ENCODE measurements at places on chromosomes 6 and 20.
A peak's percentile ranks its signal among the peaks of the same experiment; 100 is the strongest.

GRCh38 chr20:719816-720215 is 44.2 kb upstream of the SCRT2 start:
- DNase-seq, result no peak

GRCh38 chr20:44615876-44616603 is 33.7 kb downstream of the PKIG start:
- DNase-seq, result no peak

- DNase-seq, result no peak
Observed at GRCh38 chr6:35080016-35080680, 61.0 kb downstream of the TCP11 start.

DNA sequence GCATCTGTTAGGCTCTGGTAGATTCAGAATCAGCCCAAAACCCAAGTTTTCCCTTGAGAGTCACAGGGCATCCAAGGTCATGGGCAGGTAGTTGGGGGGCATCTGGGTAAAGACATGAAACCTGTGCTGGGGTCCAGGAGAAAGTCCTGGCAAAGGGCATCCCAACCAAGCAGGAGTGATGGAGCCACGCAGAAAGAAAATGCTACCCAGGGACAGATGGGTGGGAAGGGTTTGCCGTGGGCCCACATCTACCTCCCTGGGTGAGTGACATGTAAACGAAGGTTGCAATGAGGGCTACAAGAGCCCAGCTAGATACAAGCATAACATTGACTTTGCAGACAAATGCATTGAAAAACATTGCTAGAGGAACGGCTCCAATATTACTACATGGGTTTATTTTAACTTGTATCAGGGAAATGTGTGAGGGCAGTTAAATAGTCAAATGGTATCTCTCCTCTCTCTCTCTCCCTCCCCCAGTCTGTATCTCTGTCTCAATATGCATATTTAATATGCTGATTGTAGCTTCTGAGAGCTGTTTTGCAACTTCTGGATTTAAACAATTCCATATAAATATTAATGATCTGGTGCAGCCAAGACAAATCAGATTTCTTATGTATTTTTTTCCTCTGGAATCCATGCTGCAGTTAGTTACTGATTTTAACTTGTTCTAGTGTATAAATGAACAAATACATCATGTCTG is 135.7 kb downstream of the SYNDIG1 start:
- DNase-seq, result no peak

- no peak for DNase-seq
Observed at GRCh38 chr6:26623339-26623859, 26.6 kb downstream of the ABT1 start.

DNA sequence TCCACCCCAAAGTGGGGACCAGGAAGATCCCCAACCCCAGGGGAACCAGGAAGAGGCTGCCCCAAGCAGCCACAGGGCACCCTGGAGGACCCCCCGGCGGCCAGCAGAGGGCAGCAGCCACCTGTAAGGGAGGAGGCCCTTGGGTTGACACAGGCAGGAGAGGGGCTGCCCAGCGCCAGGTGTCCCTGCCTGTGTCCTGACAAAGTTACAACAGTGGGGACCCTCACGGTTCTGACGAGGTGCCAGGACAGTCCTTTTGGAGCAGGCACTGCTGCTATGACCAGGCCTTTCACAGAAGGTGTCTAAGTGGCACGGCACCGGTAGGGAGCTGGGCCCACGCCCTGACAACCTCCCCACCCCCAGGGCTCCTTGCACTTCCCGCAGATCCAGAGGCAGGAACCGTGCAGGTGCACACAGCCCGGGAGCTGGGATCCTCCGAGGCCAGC is 176.7 kb downstream of the BMP7 start:
- DNase-seq, result peak; percentile 80

GRCh38 chr6:143745166-143746133 is 67.7 kb downstream of the PHACTR2 start:
- DNase-seq, result peak; percentile 96

DNA sequence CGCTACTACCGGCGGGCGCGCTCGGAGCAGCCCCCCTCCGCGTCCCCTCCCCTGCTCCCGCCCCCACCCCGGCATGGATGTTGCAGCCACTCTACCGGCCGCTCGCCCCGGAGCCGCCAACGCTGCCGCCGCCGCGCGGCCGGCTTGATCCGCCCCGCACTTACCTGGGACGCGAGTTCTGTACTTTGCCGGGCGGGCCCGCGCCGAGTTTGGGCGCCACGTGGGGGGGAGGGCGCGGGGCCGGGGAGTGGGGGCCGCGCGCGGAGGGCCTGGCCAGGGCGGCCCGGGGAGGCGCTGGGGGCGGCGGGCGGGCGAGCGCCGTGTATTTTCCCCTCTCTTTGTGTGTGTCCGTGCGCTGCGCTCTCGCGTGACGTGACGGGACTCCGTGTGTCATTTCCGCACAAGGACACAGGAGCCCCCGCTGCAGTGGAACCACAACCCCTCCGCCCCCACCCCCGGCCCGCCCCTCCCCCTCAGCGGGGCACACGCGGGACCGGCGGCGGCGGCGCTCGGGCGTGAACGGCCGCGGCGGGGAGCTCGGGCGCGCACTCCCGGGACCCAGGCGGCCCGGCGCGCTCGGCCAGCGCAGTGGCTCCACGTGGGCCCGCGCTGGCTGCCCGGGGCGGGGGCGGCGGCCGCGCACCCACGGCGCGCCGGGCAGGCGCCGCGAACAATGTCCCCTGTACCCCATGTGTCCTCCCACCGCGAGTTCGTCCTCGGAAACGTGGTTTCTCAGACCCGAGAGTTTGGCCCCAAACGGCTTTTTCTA is at the start of gene BEND3:
TSS of gene BEND3 (minus strand) at position 590 of the 769 bp plus-strand sequence. CDS start 16,230 bp downstream, outside the sequence.
- DNase-seq, result peak; percentile 65

- DNase-seq, result no peak
Observed at GRCh38 chr6:112041535-112041934, 12.4 kb upstream of the CCN6 start.

DNA sequence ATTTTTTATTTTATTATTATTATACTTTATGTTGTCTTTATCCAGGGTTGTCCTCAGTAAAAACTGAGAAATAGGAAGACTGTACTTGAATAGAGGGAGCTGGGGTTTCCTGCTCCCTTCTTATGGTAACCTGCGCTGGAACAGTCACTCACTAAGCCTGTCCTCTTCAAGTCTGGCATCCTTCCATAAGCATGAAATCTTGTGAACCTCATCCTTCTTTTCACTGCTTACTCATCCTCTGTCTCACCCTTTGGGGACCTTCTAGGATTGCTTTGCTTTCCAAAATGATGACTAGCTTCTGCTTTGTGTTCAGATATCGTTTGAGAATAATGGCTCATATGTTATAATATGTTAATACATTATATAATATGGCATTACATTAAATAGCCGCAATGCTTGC is 90.6 kb downstream of the C6orf118 start:
- peak; percentile 34 for DNase-seq

- peak; percentile 29 for DNase-seq
Observed at GRCh38 chr20:56187534-56188165, 60.9 kb upstream of the MC3R start.

- DNase-seq, result no peak
Observed at GRCh38 chr20:11822540-11822794, 95.2 kb upstream of the BTBD3 start.

- no peak for DNase-seq
Observed at GRCh38 chr20:62760471-62760855, 35.8 kb upstream of the MRGBP start.

- no peak for DNase-seq
Observed at GRCh38 chr20:49140411-49140810, 47.7 kb downstream of the STAU1 start.

GRCh38 chr20:62146019-62146755 is 2.6 kb downstream of the SS18L1 start:
- no peak for DNase-seq

GRCh38 chr20:41213150-41213820 is 75.9 kb downstream of the PLCG1 start:
- peak; percentile 60 for DNase-seq

GRCh38 chr6:37495244-37495934 is 4.3 kb downstream of the CCDC167 start:
- DNase-seq, result no peak

DNA sequence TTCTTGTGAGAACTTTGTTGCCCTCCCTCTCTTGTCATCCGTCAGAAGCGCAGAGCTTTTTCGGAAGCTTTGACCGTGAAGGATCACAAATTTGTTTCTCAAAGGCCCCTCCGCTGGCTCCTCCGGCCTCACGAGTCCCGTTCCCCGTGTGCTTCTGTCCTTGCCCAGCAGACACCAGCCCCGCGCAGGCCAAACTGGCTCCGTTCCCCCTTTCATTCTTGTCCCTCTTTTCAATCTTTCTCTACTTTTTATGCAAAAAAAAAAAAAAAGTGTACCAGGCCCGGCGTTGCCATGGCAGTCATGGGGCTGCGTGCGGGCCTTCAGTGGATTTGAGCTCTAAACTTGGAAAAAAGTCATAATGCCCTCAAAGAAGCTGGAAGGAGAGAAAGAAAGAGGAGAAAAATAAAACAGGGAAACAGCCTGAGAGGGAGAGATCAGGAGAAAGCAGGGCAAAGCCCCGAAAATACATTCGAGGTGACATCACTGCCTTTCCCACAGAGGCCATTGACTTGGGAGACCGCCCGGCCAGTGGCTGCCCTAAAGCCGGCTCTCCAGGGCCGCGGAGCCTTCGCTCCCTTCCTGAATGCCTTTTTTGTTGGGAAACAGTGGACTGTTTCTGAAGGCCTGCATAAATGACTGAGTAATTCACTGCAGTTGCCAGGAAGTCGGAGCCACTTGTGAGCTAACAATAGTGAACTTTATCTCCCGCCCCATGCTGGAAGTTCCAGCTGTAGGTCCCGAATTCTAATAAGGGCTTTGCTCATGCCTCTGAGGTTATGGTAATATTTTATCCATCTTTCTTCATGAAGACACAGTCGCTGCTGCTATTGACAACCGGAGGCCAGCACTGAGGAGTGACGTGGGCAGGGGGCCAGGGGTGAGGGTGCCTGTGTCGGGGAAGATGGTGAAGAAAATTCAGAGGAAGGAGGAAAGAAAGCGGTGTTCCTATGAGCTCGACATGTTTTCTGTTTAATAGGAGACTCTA is 670.9 kb downstream of the QKI start:
- DNase-seq, result peak; percentile 98

GRCh38 chr6:74284284-74284683 is 588.3 kb downstream of the CD109 start:
- no peak for DNase-seq

GRCh38 chr6:36760685-36761435 is 63.2 kb downstream of the RAB44 start:
- DNase-seq, result no peak

GRCh38 chr6:11495565-11496145 is 41.9 kb upstream of the TMEM170B start:
- no peak for DNase-seq

DNA sequence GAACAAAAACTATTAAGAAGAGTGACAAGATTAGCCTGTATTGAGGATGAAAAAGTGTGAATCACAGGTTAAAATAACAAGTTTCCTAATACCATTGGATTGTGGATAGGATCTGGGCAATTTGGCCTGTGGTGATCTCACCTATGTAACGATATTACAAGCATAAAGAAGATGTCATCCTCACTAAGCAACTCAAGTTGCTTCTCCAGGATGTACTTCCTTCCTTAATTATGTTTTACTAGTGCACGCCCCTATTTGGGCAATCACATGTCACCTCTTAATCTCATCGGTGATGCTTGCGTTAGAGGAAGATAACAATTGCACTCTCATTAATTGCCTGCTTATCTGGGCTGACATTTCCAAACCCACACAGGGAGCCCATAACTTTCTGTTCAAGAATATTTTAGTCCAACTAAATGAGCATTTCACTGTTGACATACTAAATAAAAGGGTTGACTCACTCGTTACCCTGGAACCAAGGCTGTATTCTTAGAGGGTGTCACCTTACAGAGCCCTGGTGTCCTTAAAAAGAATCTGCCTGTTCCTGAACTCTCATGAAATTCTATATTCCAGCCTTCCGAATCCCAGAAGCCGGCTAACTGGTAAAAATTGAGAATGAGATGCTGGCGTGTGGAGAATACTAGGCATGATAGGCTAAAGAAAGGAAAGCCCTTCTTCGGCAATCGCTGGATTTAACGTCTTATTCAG is 88.2 kb upstream of the ATXN1 start:
- DNase-seq, result peak; percentile 75

GRCh38 chr6:157096105-157096504 is 227.2 kb downstream of the TMEM242 start:
- DNase-seq, result no peak

DNA sequence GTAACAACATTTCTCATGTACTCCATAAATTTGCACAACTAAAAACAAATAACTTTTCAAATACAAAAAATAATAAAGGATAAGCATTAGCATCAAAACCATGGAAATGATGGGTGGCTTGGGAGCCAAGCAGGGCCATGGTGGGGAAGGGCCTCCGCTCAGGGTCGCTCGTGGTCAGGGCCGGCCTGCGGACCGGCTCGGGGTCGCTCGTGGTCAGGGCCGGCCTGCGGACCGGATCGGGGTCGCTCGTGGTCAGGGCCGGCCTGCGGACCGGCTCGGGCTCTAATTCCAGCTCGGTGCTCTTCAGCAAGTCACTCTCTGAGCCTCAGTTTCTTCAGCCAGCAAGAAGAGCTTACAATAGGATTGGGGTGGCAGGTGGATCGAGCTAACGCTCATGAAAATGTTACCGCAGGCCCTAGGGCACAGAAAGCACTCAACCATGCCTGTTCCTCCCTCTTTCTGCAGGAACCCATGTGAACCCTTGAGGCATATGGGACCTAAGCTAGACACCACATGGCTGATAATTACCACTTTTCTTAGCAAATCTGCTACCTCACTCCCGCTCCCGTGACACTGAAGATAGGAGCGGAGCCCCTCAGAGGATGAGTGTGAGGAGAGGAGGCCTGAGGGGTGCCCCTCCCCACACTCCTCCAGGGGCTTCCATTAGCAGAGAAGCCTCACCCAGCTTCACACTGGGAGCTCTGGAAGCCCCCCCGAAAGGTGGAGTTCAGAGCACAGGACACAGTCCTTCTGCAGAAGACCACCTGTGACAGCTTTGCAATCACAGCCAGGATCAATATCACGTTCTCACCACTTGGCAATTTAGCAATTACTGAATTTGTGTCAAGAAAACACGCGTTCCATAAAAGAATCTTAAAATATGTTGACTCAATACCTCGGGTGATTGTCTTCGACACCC is 103.0 kb downstream of the PSMB1 start:
- no peak for DNase-seq

GRCh38 chr20:19079536-19080299 is 132.7 kb upstream of the SLC24A3 start:
- DNase-seq, result no peak

GRCh38 chr6:3419624-3420272 is 37.1 kb downstream of the SLC22A23 start:
- peak; percentile 65 for DNase-seq

- DNase-seq, result no peak
Observed at GRCh38 chr20:24442909-24443308, 26.5 kb upstream of the SYNDIG1 start.

GRCh38 chr6:101605874-101606273 is 212.4 kb downstream of the GRIK2 start:
- DNase-seq, result peak; percentile 29

- DNase-seq, result no peak
Observed at GRCh38 chr6:142722012-142722411, 223.0 kb downstream of the HIVEP2 start.

- DNase-seq, result no peak
Observed at GRCh38 chr20:42576167-42576566, 613.5 kb downstream of the PTPRT start.

Data from astrocyte of the hippocampus (primary cell).